Hepatic stellate cell (primary cell): ENCODE measurements at places on chromosomes 3 and 15.

DNA sequence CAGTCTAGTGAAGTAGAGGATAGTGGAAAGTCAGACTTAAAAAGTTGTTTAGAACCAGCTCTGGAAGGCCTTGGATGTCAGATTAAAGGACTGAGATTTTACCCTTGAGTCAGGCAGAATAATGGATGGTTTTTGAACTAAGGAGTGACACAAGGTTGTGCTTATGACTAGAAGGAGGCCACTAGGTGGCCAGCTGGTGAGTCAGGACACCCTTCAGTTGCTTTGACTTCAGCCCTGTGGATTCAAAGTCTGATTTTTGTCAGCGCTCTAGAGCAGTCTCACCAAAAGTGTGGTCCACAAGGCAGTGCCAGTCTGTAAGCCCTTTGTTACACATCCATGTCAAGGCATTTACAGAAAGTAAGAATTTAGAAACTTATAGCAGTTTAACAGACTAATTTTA lies 3.8 kb upstream of the GABPB1 start:
- DNase-seq, result peak; percentile 50

DNA sequence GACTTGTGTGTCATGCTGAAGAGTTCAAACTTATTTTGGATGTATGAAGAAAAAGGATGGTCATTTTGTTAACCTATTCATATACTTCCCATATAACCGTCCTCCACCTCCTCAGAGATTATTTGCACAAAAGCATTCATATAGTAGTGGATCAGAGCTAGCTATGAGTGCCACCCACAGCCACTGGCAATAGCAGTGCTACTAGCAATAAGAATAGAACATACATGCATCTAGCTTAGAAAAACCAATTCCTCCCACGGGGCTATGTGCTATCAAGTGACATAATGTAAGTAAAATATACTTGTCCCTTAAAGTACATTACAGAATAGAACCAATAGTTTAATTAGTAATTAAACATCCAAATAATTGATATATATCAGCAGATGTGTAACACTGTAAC lies 10.3 kb upstream of the ZBED2 start:
- no peak for DNase-seq

- DNase-seq, result no peak
Observed at GRCh38 chr3:125108833-125109535, 53.2 kb upstream of the HEG1 start.

DNA sequence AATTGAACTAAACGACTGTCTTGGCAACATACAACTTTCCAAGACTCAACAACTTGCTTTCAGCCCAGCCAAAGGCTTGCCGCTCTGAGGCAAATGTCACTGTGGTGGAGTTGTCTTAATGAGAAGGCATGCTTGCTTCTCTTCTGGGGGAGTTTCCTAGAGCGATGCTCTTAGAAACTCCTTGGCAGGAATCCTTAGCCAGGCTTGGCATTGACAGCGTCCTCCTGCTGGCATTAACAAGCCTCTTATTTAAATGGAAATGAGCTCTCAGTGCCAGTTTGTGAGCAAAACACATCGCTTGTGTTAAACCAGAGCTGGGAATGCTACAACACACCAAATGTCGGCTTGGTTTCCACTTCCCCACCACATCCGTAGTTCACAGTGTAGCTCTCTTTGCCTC lies 265.5 kb upstream of the TPRG1 start:
- no peak for DNase-seq

DNA sequence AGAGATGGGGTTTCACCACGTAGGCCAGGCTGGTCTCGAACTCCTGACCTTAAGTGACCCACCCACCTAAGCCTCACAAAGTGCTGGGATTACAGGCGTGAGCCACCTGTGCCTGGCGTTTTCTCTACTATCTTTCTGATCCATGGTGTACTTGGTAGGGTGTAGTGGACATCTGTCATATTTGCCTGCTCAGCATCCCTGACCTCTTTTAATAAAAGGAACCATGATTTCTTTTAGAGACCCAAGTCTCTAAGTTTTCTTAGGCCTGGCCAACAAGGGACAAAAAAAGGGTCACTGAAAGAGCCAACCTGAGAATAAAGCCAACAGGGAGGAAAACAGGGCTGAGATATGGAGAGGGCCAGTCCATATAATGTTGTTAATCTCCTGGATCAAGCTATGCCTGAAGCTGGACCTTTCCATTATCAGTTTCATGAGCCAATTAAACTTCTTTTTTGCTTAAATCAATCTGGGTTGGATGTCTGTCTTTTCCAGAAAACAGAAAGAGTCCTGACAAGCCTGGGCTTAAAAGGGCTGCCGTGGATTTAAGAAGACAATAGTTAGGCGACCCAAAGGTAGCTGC lies 48.1 kb upstream of the PGPEP1L start:
- DNase-seq, result no peak

DNA sequence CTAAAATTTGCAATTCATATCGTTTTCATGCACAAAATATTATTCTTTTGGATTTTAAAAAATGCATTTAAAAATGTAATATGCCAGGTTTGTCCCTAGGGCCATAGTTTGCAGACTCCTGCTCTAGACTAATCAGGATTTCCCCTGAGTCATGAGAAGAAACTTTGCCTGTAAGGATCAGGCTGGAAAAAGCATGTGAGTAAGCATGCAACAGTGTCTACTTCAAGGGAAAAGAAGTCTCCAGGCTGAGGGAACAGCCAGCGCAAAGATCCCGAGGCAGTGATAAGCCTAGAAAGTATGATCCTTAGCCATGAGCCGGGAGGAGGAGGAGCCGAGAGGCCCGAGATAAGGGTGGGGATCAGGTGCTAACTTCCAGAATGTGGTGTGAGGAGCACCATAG lies 382.8 kb upstream of the CFAP20DC start:
- DNase-seq, result peak; percentile 47

GRCh38 chr15:62124973-62125303 lies 40.1 kb downstream of the C2CD4B start:
- DNase-seq, result no peak

DNA sequence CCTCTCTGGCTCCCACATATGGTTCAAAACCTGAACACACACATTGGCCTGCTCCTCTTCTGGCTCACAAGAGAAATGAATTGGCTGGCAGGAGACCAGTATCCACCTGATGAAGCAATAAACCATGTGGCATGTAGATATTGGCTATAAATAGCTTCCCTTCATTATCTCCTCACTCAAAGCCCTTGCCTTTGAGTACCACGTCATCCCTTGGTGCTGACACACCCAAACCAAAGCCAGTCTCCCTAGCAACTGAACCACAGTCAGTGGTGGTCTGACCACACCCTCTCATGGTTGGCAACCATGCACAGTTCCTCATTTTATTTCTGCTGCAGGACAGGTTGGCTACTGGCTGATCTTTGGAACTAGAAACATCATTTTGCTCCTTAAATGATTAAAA lies 98.8 kb downstream of the ZNF621 start:
- DNase-seq, result no peak
